ENCODE measurements at places on chromosomes 4 and X.
A peak's percentile ranks its signal among the peaks of the same experiment; 100 is the strongest.

- DNase-seq = no peak
Measured at GRCh38 chr4:99856166-99856565, 38.1 kb downstream of the LAMTOR3 start.

DNA sequence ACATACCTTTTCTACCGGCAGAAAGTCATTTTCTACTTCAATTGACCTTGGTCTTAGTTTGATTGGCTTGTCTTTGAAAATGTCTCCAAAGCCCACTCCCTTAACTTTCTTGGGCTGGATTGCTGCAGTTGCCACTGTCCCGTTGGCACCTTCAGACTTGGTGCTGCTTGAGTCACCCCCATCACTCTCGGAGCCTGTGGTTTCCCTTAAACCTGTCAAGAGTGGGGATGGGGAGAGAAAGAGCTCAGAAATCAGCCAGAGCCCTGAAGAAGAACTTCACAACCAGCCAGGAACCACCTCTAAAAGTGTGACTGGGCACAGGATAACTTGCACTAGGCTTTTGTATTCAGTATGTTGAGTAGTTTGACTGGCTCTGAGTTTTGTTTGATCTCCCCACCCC, 168.5 kb upstream of the MAP3K15 start:
- DNase-seq = no peak

- DNase-seq = no peak
Measured at GRCh38 chrX:100512471-100512870, 72.3 kb upstream of the TNMD start.

GRCh38 chrX:119067023-119067739, 5.6 kb upstream of the CT47C1 start:
- peak; percentile 12 for DNase-seq

GRCh38 chr4:136194962-136195361, 1337.3 kb downstream of the PCDH18 start:
- DNase-seq = no peak

GRCh38 chr4:133188433-133189146, 39.5 kb downstream of the PCDH10 start:
- DNase-seq = no peak

DNA sequence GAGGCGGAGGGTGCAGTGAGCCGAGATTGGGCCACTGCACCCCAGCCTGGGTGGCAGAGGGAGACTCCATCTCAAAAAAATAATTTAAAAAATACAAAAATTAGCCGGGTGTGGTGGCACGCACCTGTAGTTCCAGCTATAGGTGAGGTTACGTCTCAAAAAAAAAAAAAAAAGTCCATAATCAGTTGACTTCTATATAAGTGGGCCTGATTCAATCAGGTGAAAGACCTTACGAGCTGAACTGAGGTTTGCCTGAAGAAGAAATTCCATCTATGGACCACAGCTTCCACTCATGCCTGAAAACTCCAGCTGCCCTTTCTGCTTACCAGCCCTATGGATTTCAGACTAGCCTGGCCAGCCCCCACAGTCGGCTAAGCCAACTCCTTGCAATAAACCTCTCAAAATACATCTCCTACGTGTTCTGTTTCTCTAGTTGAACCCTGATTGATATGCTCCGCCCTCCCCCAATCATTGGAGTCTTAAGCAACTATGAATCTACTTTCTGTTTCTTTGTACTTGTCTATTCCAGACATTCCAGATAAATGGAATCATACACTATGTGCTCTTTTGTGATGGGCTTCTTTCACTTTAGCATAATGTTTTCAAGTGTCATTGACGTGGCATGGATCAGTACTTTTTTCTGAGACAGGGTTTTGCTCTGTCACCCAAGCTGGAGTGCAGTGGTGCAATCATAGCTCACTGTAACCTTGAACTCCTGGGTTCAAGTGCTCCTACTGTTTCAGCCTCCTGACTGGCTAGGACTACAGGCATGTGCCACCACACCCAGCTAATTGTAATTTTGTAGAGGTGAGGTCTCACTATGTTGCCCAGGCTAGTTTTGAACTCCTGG, 36.6 kb downstream of the SAT1 start:
- DNase-seq = no peak

GRCh38 chr4:28536124-28536523, 1675.5 kb downstream of the STIM2 start:
- DNase-seq = no peak

- no peak for DNase-seq
Measured at GRCh38 chr4:98784947-98785706, 126.7 kb upstream of the TSPAN5 start.

DNA sequence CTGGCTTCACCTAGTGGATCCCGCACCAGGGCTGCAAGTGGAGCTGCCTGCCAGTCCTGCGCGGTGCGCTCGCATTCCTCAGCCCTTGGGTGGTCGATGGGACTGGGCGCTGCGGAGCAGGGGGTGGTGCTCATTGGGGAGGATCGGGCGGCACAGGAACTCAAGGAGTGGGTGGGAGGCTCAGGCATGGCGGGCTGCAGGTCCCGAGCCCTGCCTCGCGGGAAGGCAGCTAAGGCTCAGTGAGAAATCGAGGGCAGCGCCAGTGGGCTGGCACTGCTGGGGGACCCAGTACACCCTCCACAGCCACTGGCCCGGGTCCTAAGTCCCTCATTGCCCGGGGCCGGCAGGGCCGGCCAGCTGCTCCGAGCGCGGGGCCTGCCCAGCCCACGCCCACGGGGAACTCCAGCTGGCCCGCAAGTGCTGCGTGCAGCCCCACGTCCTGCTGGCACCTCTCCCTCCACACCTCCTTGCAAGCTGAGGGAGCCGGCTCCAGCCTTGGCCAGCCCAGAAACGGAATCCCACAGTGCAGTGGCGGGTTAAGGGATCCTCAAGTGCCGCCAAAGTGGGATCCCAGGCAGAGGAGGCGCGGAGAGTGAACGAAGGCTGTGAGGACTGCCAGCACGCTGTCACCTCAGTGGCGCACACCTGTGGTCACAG, 27.6 kb upstream of the PGRMC1 start:
- DNase-seq = no peak

DNA sequence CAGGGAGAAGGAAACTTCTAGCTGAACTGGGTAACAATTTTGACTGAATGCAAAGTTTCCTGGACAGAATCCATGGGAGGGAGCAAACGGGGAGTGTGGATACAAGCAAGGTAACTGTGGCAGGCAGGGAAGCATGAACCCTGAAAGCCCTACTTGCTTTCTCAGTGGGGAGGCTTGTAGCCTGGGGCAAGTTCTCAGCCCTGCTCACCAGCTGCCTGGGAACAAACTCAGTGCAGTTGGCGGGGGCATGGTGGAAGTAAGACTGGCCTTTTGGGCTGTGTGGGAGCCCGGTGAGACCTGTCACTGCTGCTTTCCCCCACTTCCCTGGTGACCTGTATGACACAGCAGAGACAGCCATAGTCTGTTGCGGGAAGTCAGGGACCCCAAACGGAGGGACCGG, 14.0 kb upstream of the TEX13B start:
- DNase-seq = no peak

- no peak for DNase-seq
Measured at GRCh38 chr4:138562544-138562991, 320.4 kb upstream of the SLC7A11 start.

- DNase-seq = no peak
Measured at GRCh38 chrX:69238887-69239231, 73.6 kb upstream of the PJA1 start.

- no peak for DNase-seq
Measured at GRCh38 chr4:74364652-74365491, at the start of gene EREG. Gene EREG (plus strand): TSS chr4:74365145. CDS start chr4:74365309, 164 bp downstream.

DNA sequence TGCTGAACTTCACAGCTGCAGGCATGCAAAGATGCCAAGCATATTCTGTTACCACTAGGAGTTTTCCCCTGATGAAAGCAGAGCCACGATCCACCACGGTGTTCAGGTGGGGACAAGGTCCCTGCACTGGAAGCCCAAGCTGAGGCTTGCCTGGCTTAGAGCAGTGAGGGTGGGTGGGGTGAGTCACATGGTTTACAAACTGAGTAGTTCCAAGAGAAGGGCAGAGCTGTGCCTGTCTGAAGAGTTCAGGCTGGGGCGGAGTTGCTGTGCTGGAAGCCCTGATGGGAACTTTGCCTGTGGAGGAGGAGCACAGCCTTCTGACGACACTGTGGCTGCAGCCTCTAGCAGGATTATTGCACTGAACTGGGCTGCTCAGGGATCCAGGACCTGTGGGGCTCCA, 45.5 kb downstream of the FAM9B start:
- DNase-seq = no peak

DNA sequence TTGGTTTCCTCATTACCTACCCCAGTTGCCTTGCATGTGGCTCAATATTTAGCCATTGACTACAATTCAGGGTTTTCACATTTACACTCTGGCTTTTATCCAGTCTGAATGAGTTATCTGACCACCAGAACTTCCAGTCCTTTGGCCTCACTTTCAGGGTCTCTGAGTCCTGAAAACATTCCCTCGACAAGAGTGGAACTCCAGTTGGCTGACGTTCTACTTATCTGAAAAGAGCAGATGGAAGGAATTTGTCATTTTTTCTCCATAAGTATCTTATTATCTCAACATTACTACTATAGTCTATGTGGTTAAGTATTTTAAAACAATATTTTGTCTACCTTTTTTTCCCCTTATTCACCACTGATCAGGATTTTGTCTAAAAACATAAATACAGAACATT, 5.2 kb upstream of the CASP6 start:
- no peak for DNase-seq

Measured in stimulated activated CD4-positive, alpha-beta T cell treated with anti-CD3 and anti-CD28 coated beads, Interleukin-15, amount 100 ng/mL, for 1 hour (primary cell).